ENCODE measurements at places on chromosomes 2 and 18. TPM values are rescaled to one million over a fixed set of nuclear protein-coding genes. Genes with fewer than 3 reads are reported as not detected.
A peak's percentile ranks its signal among the peaks of the same experiment; 100 is the strongest.

DNA sequence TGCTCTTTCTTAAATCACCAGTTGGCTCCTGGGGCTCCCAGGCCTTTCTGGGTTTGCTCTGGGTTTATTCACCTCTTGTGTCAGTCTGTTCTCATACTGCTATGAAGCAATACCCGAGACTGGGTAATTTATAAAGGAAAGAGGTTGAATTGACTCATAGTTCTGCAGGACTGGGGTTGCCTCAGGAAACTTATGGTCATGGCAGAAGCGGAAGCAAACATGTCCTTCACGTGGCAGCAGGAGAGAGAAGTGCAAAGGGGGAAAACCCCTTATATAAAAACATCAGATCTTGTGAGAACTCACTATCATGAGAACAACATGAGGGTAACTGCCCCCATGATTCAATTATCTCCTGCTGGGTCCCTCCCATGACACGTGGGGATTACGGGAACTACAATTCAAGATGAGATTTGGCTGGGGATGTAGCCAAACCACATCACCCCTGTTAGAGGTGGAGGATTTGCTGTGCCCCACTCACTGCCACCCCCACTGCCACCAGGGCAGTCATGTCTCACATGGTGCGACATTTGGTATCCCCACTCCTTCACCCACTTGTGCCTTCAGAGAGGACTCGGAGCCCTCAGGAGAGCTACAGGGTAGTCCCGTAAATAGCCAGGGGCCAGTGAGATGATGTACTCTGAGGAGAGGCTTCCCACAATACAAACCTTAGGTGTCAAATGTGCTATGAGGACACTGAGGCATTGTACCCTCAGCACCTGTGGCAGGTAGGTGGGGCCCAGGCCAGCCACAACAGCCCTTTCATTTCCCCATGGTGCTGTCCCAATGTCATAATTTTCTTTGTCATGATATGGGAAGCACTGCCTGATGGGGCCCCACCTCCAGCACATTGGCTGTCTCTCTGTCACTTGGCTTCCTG, 35.7 kb downstream of the CDC42EP3 start:
- DNase-seq, result peak; percentile 52

DNA sequence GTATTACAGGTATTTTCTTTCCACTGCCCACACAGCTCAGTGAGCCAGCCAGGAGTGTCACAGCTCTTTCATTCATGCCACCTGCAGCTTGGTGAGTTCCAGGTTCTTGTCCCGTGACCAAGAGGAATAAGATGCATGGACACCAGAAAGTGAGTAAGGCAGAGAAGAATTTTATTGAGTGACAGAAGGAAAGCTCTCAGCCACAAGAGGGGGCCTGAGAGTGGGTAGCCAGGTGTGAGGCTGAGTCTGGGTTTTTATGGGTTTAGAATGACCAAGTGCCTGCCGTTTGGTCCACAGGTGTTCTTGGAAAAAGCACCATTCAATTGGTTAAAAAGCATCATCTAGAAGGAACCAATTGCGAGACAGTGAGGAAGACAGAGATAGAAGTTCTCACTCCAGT, 1097.1 kb upstream of the SLC39A10 start:
- DNase-seq, result no peak

- DNase-seq, result peak; percentile 46
These were observed 1.1 kb upstream of the BOLL start for GRCh38 chr2:197786010-197786877.

DNA sequence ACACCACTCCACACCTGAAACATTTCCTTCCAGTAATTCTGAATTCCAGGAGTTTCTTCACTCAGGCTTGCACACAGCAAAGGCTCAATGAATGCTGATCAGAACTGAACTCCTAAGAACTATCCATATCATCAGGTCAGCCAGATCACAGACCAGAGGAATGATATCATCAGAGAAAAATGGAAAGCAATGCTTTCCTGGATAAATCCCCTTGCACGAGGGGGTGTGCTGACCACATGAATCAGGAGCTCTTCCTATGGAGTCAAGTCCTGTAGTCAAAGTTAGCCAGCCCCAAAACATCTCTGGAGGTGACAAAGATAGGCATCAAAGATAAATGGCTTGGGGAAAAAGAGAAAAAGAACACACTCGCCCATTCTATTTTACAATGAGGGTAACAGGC, 83.8 kb upstream of the ACVR2A start:
- no peak for DNase-seq

GRCh38 chr18:56716692-56717146, 65.6 kb downstream of the WDR7 start:
- no peak for DNase-seq

DNA sequence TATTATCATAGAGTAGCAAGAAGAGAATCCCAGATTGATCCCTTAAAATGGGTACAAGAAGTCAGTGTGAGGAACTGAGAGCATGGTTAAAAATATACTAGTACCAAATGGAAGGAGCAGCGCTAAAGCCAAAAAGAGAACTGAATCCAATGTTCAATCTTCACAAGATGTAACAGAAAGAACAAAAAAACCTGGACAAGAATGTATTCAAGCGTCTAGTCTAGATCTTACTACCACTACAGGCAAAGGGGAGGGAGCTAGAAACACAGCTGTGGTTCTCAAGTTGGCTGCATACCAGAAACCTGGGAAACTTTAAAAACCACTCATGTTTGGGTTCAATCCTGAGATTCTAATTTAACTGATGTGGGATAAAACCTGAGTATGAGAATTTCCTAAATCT, 57.5 kb downstream of the PIAS2 start:
- DNase-seq, result no peak

GRCh38 chr2:144560251-144560650, 40.3 kb upstream of the ZEB2 start:
- DNase-seq, result no peak

- DNase-seq, result no peak
These were observed 7.7 kb downstream of the CCL20 start for GRCh38 chr2:227821043-227821942.

DNA sequence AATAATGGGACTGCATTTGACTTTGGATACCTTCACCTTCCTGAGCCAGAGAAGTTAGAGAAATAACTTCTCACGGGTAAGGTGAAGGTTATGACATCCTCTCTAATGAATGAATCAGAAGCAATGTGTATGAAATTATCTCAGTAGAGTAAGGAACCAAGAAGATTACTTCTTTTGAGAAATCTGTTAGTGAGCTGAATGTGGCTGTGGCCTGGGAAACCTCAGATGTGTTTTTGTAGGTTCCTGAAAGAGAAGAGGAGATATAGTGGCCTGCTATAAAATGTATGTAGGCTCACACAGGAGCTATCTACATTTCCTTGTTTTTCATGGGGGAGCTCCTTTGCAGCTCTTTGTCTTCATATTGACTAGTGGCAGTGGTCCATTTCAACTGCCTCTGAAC, 262.6 kb downstream of the CLIP4 start:
- no peak for DNase-seq

DNA sequence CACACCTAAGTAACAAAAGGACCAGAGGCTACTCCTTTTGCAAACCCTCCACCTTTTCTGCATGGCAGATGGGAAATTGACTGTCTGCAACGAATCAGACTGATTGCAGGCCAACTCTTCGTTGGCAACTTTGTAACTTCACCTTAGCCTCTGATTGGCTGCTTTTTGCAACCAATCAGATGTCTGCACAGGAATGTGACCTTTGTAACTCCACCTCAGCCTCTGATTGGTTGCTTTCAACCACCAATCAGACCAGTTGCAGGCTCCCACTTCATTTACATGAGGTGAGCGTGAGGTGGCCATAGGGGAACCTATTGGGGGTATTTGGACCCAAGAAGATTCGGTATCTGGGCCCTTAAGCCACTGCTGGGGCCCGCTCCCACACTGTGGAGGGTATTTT, 209.0 kb downstream of the EN1 start:
- DNase-seq, result no peak

DNA sequence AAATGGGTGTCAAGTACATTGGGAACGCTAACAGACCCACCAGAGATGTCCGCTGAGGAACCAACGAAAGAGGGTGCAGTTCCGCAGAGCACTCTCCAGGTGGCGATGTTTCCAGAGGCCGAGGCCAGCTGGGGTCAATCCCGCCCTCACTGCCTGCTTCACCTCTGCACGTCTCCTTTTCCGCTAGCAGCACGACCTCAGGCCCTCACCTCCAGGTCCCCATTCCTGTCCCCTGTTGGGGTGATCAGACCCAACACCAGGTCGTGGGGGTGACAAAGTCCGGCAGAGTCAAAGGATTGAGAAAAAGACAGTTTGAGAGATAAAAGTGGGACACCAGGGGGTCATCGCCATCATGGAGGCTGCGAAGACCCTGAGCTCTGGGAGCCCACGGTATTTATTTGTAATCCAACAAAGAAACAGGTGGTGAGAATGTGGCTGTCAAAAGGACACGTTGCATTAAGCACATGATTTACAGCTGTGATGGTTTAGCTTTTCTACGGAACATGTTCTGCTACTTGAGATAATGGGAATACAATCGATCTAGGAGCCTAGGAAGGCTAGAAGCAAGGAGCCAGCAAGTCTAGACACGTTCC, 27.3 kb downstream of the ZAP70 start:
- DNase-seq, result no peak

GRCh38 chr2:203873921-203874631, 6.5 kb downstream of the CTLA4 start:
- DNase-seq, result no peak

- DNase-seq, result no peak
These were observed 15.1 kb upstream of the LMAN1 start for GRCh38 chr18:59374128-59374527.

DNA sequence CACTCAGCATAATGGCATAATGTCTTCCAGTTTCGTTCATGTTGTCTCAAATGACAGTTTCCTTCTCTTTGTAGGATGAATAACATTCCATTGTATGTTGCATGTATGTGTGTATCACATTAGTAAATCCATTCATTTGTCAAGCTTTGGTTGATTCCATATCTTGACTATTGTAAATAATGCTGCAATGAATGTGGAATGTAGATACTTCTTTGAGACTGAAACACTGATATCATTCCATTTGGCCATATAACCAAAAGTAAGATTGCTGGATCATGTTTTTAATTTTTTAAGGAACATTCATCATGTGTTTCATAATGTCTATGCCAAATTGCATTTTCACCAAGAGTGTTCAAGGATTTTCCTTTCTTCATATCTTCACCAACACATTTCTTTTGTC, 1711.4 kb upstream of the PIK3C3 start:
- DNase-seq, result no peak

DNA sequence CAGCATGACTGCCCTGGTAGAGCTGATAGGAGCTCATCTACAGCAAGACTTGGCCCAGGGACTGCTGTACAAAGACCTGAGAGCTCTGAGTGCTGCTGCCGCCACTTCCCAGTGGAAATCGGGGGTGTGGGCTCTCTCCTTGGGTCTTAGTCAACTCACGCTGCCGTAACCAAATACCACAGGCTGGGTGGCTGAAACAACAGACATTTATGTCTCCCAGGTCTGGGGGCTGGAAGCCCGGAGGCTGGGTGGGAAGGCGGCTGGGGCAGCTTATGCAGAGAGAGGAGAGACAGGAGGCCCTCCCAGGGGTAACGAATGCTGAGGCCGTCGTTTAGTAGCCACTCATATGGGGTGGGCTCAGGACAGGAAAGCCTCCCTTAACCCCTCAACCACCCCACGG, 15.4 kb upstream of the MAL start:
- no peak for DNase-seq

DNA sequence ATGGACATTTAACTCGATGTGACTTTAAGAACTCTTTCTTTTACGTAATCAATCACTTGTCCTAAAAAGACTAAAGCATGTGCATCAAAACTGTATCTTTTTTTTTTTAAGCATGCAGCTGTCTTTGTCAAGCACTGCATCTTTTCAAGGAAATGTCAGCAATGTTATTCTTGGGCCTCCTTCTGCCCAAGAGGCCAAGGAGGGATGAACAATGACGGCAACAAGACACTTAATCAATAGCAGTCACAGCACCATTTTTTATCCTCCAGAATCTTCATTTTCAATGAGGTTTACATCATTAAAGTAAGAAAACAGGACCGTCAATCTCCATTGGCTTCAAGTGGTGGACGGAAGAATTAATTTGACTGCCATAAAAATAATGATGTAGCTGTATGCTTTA, 253.8 kb downstream of the AFF3 start:
- DNase-seq, result no peak

DNA sequence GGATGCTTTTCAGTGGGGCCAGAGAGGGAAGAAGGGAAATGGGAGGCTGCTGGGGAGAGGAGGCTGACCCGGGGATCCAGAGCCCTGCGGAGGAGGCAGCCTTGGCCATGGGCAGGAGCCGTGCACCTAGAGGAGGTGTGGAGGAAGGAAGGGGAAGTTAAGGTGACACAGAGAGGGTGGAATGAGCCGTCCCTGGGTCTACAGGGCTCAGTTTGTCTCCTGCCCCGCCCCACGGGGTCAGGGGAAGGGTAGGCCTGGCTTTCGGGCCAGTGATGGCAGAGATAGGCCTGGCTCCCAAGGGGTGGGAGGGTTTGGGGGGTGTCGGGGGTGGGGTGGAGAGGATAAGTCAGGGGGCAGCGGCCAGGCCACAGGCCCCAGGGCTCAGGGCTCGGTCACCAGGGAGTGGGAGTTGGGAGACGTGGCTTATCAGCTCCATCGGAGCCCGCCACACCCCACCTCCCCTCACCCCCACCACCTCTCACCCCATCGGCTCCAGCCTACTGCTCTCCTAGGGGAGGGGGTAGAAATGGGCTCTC, 39.5 kb upstream of the NOTO start:
- DNase-seq, result no peak

GRCh38 chr2:103986001-103986400, 867.9 kb upstream of the POU3F3 start:
- DNase-seq, result no peak

GRCh38 chr18:48529796-48530195, 9.0 kb upstream of the CTIF start:
- no peak for DNase-seq

GRCh38 chr18:67475673-67476072, 40.8 kb downstream of the DSEL start:
- DNase-seq, result no peak

DNA sequence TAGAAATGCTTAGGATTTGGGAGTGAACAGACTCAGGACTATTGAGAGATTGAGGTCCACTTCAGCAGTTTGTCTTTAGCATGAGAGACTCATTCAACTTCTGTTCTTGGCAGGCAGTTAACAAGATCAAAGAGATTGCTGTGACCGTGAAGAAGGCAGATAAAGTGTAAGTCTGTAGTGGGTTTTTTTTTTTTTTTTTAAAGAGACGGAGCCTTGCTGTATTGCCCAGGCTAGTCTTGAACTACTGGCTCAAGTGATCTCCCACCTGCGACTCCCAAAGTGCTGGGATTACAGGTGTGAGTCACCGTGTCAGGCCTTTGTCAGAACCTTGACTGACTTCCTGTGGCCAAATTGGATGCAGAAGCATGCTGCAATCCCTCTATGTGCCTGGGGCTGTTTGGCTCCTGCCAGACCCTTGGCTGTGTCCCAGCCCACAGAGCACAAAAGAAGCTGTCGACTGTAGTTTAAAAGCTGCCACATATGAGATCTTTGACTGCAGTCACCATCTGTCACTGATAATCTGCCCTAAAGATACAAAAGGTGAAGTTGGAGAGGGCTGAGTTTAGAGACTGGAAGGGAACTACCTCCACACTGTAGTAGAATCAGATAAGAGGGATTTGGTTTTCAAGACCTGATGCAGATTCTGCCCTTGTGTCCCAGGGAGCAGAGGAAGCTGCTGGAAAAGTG, 9.9 kb downstream of the CCT7 start:
- DNase-seq, result no peak

- no peak for DNase-seq
These were observed 2.2 kb downstream of the UBXN4 start for GRCh38 chr2:135743860-135744259.

The SLC40A1 gene
- total RNA-seq, result 30.9 TPM

The WDR35 gene
- total RNA-seq, result 3.5 TPM

The PHOSPHO2 gene
- 4.2 TPM for total RNA-seq

The PTH2R gene
- 0.27 TPM for total RNA-seq

The REG3A gene
- total RNA-seq, result not detected

The RAB17 gene
- not detected for total RNA-seq

The HOXD3 gene
- total RNA-seq, result not detected

The NETO1 gene
- total RNA-seq, result not detected

The CD8B2 gene
- not detected for total RNA-seq
